ENCODE measurements at places on chromosomes 2 and 18.

- peak; percentile 40 for DNase-seq
Observed at GRCh38 chr2:8310557-8311455, 371.1 kb upstream of the ID2 start.

DNA sequence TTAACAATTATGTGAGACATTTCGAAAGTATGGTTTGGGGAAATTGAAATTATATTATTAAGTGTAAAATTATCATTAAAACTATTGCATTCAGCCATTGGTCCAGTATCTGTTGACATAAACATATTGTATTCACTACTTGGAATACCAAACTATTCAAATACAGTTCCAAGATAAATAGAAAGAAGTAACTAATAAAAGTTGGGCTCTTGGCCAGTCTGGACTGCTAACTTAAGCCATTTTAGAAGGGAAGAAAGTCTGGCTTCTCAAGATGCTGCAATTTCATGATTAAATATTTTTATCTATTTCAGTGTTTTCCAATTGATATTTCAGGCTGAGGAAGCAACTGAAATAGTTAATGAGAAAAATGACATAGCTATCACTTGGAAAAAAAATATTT is 109.8 kb upstream of the CHRNA1 start:
- no peak for DNase-seq

DNA sequence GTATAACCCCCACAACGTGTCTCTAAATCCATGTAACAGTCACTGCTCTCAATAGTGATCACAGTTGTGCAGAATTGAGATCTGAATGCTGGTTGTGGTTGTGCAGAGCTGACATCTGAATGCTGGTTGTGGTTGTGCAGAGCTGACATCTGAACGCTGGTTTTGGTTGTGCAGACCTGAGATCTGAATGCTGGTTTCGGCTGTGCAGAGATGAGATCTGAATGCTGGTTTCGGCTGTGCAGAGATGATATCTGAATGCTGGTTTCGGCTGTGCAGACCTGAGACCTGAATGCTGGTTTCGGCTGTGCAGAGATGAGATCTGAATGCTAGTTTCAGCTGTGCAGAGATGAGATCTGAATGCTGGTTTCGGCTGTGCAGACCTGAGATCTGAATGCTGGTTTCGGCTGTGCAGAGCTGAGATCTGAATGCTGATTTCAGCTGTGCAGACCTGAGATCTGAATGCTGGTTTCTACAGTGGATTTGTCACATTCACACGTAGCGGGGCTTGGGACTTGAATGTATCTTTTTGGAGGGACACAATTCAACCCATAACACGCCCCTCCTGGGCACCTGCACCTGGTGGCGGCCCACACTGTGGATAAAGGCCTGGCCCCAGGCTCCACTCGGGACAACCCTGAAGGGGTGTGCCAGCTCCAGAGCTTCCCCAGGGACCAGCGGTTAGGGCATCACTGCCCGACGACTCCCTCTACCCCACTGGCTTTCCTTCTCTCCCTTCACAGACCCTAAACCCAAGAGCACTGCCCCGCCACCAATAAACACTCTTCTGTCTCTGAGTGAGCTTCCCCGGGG is 51.1 kb upstream of the SLC66A3 start:
- no peak for DNase-seq

GRCh38 chr2:47093626-47094025 is 61.5 kb downstream of the STPG4 start:
- no peak for DNase-seq

DNA sequence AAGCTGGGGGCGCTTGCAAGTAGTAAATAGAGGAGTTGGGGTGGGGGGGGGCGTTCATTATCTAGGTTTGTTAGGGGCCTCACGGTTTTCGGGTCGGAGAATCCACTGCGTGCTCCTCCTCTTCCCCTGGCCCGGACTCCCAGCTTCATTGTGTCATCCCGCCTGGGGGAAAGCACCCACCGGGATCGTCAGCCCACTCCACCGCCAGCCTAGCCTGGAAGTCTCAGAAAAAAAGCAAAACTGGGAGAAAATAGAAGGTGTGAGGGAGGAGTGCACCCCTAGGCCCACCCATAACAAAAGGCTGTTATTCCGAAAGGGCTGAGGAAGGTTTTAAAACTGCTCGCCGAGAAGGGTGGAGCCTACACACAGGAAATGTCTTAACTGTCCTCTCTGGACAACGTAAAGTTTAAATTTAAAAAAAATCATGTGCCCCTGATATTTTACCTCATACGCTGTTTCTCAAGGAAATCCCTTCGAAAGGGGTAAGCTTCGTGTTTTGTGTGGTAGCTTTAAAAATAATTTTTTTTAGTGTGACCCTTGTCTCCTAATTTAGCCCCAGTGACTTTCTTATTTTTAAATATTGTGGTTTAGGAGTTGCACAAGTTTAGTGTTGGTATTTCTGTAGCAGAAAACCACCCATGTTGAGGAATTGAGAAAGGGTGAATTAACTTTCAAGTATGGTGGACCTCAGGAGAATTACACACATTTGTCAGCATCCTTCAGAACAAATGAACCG is 104.2 kb downstream of the SPTBN1 start:
- DNase-seq, result no peak

- no peak for DNase-seq
Observed at GRCh38 chr18:10579079-10579867, 53.4 kb downstream of the NAPG start.

DNA sequence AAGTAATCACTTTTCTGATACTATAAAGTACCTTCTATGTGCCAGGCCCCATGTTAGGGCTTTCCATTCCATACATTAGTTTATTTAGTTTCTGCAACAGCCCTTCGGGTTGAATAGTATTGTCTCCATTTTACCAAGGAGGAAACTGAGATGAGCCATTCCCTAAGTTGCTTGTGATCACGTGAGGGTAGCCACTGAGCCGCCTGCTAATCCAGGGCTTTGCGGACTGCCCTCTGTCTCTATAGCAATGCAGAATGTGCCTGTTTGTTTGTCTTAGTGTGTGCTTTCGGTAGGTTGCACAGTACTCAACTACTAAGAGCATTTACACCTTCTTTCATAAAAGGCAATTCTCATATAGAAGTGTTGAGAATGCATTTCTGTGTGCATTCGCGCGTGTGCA is 5.0 kb downstream of the EMILIN2 start:
- DNase-seq, result no peak

DNA sequence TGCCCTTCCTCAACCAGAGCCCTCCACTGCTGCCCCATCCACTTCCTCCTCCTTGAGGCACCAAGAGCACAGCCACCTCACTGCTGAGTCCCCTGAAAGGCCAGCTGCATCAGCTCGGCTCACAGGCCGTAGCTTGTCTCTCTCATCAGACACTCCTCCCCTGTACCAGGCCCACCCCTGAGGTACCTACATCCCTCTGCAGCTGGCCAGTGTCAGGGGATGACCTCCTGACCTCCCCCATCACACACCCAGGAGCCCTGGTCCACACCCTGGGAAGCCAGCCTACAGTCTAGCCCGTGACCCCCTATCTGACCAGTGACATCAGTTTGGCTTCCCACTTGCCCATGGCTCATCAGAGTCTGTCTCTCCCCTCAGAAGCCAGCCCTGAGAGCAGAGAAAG is 205.6 kb downstream of the TNS1 start:
- DNase-seq, result no peak

- DNase-seq, result no peak
Observed at GRCh38 chr2:208627110-208627884, 220.7 kb downstream of the PTH2R start.

DNA sequence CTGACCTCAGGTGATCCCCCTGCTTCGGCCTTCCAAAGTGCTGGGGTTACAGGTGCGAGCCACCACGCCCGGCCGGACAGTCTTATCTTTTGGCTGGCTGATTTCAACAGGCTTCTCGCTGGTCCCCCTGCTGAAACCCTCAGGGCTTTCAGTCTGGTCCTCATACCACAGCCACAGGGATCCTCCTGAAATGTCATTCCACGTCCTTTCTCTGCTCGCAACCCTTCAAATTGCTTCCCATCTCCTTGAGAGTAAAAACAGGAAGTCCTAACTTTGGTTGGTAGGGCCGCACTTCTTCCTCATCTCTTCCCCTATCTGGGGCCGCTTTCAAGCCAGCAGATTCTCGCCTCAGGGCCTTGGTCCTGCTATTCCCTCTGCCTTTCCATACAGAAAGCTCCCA is 1.4 kb upstream of the CAB39 start:
- no peak for DNase-seq

- no peak for DNase-seq
Observed at GRCh38 chr18:61413396-61413795, 80.2 kb downstream of the CDH20 start.

DNA sequence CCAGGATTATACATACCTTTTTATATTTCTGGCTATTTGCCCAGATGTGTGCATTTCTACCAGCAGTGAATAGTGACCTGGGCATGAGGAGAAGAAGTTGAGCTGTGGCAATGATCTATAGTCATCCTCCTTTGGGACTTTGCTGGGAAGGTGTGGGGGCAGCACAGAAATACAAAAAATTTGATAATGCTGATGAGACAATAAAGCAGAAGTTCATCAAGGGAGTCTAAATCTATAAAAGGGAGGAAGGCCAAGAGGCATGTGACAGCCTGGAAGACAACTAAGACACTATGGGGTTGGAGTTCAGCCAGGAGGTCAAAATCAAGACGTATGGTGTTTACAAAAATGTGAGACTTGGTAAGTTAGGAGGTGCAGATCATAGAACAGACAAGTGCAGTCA is 52.2 kb downstream of the FSHR start:
- DNase-seq, result no peak

- no peak for DNase-seq
Observed at GRCh38 chr2:221911890-221912289, 339.8 kb upstream of the EPHA4 start.

DNA sequence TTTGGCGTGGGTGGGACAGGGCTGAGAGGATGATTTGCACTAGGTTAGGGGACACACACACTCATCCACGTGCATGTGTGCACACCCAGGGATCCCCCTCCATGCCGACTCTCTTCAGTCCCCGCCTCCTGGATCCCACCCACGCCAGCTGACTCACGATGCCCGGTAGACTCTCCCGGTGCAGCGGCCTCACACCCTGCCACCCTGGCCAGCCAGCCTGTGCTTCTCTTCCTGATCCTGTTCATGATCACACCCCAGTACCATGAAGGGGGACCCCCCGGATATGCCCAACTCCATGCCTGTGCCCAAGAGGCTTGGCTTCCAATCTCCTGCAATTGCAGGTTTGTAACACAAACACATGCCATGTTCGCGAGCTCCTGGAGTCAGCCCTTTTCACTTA is 157.8 kb upstream of the HDAC4 start:
- no peak for DNase-seq

DNA sequence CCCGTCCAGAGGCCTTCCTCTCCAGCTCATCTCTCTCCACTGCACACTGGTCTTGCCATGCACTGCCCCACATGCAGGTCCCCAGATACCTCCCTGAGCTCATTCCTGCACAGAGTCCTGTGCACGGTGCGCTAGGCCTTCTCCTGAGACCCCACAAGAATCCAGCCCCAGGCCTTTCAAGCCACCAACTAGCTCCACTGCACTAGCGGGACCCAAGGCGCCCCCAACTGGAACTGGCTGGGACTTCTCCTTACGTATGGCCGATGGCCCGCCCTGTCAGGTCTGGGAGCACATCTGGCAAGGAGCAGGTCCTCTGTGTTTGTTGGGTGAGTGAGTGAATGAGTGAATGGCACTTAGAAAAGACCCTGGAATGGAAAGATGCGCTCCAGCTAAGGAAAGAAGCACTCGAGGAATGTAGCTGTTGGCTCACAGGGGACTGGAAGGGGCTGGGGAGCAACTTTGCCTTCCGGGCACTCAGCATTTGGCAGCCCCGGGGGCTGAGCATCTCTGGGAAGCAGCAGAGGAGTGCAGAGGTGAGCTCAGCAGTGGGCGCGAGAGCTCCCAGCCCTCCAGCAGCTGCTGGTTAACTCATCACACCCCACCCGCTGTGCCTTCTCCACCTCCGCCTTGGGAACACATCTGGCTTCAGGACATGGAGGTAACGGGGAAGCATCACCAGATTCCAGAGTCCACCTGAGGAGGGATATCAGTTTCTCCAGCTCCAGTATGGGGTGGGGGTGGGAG is 223.1 kb downstream of the GLI2 start:
- no peak for DNase-seq

GRCh38 chr2:127737892-127738291 is 36.6 kb downstream of the SFT2D3 start:
- no peak for DNase-seq

DNA sequence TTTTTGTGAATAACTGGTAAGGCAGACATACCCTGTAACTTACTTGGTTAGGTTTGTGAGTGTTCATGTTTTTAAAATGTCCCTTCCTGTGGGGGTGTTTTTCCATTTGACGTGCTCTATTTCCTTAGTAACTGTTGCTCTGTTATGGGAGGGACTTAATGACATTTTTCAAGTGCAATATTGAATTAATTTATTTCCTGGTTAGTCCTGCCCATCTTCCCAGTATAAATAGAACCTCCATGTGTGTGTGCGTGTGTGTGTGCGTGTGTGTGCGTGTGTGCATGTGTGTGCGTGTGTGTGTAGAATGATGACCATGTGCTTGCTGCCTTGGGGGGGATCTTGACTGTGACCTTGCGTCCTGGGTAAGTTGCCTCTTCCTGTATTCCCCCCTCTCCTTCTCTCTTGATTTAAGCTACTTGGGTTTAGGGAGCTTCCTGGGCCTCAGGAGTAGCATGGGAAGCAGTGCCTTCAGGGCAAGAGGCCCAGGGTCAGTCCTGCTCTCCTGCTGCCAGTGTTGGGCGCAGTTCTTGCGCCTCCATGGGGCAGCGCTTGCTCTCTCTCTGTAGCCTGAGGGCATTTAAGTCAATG is 163.9 kb downstream of the LDLRAD4 start:
- DNase-seq, result no peak

GRCh38 chr2:231104115-231104713 is 20.6 kb downstream of the HTR2B start:
- DNase-seq, result peak; percentile 7

- no peak for DNase-seq
Observed at GRCh38 chr2:36677386-36677785, 19.1 kb upstream of the VIT start.

DNA sequence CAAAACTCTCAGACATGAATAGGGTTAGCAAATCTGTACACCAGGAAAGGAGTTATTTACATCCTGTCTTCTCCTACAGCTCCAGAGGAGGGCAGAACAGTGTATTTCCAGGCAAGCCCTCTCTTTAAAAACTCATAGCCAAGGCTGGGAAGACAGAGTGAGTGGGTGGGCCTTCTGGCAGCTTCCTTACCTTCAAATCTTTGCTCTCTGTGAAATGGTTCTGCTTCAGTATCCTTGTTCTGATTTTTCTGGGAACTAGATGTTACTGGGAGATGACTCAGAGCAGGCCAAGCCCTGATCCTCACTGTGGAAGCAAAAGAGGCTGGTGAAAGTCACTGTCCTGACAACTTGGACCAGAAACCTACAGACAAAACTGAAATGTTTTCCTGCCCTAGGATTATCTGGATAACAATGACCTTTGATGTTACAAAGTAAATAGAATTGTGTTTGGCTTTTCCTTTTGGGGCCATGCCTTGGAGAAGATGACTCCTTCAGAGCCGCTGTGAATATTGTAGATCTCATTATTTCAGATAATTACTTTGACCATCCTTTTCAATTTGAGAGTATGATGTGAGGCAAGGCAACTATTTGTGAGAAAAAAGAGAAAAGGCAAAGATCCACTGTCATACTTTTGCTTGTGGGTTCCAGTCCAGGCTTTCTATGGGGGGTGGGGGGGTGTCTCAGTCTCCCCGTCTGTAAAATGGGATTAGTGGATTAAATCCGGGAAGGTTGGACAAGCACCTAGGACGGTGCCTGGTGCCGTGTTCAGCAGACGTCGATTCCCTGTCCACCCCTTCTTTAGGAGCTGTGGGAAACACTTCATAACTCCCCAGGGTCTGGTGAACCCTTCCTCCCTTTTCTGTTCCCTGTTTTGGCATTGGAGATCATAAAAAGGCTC is 644 bp upstream of the QPCT start:
- no peak for DNase-seq

- no peak for DNase-seq
Observed at GRCh38 chr2:69034122-69034521, 21.1 kb downstream of the ANTXR1 start.

- no peak for DNase-seq
Observed at GRCh38 chr2:207401338-207401737, 128.4 kb upstream of the CREB1 start.
